ENCODE measurements at places on chromosomes 3 and 15. TPM values are rescaled to one million over a fixed set of nuclear protein-coding genes. Genes with fewer than 3 reads are reported as not detected.

- no peaks in the 10 kb centered on the region for H3K27me3 ChIP-seq
- H3K36me3 ChIP-seq, result no peaks in the 10 kb centered on the region
- no peak overlapping the region for H3K4me3 ChIP-seq
- no peak for DNase-seq
- H3K4me1 ChIP-seq, result peaks cover 25% of the 10 kb centered on the region
- H3K27ac ChIP-seq, result no peak overlapping the region
Measured at GRCh38 chr3:50300681-50301254, 1.6 kb upstream of the HYAL3 start.

- no peaks in the 10 kb centered on the region for H3K36me3 ChIP-seq
- H3K27me3 ChIP-seq, result no peaks in the 10 kb centered on the region
- no peak overlapping the region for H3K27ac ChIP-seq
Measured at GRCh38 chr3:127092776-127093175, 100.2 kb upstream of the PRR23E start.

SLC28A1 gene
- total RNA-seq, result not detected

HRG gene
- not detected for total RNA-seq

DNA sequence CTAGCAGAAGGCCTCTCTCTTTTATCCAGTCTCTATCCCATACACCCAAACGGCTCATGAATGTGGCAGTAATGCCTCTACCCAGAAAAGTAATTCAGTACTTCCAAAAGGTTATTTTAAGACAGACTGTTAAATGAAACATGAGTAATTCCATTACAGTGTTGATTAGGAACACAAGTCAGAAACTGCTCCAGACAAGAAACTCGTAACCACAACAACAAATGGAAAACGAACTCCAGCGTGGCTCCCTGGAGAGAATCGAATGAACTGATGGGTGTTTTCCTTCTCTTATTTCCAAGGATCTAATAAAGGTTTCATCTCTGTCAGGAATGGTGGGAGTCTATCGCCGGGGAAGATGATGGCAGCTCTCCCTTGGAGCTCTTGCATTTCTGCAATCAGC, 228.4 kb downstream of the MAGI1 start:
- H3K36me3 ChIP-seq, result no peaks in the 10 kb centered on the region
- H3K27ac ChIP-seq, result no peak overlapping the region
- H3K4me3 ChIP-seq, result no peak overlapping the region
- H3K27me3 ChIP-seq, result no peaks in the 10 kb centered on the region

DNA sequence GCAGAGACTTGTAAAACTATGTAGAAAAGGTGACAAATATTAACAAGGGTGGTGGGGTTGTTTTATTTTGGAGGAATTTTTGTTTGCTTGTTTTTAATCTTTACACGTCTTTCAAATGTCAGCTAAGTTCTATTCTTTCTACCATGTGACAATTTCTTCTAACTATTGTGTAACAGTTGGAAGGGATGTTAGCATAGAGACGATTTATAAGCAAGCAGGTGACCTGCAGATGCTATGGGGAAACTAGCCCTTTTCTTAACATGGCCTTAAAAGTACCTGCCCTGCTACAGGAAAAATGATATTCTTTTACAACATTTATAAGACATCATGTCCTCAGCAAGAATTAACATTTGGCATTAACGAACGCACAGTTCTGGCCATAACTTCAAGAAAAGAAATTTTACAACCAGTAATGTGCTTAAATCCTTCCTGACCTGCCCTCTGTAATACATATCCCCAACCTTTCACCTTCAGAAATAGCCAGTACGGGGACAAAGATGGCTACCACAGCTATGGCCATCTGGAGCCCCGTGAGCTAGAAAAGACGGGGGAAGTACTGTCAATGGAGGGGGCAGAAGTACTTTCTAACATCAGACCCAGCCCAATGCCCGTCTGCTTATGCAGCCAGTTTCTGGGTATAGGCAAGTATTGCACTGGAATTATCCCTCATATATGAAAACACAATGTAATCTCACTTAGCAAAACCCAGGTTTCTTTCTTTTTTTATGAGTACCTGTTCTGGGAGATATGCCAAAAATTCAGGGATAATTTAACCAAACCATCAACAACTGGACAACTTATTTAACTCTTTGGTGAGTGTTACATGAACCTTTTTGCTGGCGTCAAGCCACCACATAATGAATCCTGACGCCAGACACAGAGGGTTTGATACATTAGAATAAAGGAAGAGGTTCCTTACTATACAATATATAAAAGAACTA, 67.7 kb upstream of the NR2F2 start:
- no peaks in the 10 kb centered on the region for H3K4me1 ChIP-seq
- H3K27ac ChIP-seq, result no peak overlapping the region
- H3K4me3 ChIP-seq, result no peak overlapping the region

DNA sequence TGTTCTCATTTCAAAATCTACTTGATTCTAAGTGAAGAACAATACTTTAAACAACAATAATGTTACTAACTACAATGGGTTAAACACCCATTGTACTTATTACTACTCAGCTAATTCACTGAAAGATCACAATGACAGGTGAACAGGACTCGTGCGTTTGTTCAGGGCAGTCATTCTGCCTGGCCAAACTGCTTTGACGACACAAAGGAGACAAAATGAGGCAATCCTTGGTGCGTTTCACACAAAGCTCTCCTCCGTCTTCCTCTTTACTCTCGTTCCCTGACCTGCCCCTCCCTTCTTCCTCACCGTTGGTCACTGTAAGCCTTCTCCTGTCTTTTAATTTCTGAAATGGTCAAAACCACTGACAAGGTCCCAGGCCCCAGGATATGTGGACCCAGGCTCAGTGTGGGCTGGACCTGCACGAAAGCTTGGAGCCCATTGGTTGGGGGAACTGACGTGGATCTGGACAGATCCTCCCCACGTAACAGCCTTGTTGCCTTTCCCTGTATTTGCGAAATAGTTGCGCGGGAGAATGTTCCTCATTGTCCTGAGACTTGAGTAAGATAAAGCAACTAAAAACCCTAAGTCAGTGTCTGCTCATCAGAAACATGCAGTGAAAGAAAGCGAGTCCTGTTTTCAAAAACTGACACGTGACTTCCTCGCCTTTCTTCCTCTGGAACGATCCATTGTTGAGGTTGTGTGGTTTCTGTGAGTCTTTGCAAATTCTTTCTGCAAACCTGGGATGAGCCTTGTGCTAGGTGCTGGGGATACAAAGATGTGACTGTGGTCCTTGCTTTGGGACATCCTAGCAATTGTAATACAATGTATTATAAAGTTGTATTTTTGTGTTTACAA, 147.1 kb upstream of the RGMA start:
- no peaks in the 10 kb centered on the region for H3K27me3 ChIP-seq
- DNase-seq, result no peak

EFCC1 gene
- total RNA-seq, result 0.15 TPM

DNA sequence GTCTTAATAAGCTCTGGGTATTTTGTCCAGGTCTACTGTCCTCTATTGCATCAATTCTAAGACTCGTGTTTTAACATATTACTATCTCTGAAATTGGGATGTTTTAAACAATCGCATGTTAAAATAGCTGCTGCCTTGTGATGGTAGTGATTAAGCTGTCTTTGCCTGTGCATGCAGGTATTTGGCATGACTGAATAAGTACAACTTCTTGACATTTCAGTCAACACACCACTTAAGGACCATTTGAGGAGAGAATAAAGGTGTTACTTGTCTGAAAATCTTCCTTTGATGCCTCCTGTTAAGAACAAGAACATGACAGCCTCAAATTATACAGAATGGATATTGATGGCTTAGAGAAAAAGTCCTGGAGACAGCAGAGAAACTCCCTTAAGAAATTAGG, 33.0 kb downstream of the SLC35A5 start:
- peaks cover 16% of the 10 kb centered on the region for H3K36me3 ChIP-seq
- no peak for DNase-seq
- H3K4me3 ChIP-seq, result no peak overlapping the region
- no peaks in the 10 kb centered on the region for H3K27me3 ChIP-seq

- no peaks in the 10 kb centered on the region for H3K36me3 ChIP-seq
- no peak for DNase-seq
- H3K27me3 ChIP-seq, result no peaks in the 10 kb centered on the region
- H3K4me1 ChIP-seq, result peaks cover 18% of the 10 kb centered on the region
- H3K27ac ChIP-seq, result no peak overlapping the region
Measured at GRCh38 chr3:42656680-42657610, 3.4 kb downstream of the ZBTB47 start.

TIMMDC1 gene
- 42.1 TPM for total RNA-seq

DNA sequence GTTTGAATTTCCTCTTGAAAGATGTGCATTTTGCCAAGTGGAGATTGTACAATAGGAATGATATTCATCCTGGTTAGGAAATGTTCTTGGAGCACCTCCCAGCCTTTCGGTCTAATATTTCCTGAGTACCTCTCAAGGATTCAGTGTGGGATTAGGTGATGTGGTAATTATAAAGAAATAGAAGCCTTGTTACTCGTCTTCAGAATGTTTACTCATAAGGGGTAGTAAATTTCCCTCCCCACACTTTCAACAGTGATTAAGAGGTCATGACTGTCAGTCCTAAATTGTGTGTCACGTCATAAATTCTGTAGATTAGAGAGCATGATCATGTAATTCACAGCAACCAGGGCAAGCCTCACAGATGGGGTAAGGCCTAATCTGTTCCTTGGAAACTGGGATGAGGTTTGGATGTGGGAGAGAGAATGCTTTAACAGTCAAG, 633.1 kb upstream of the TBL1XR1 start:
- H3K27ac ChIP-seq, result no peak overlapping the region
- no peak overlapping the region for H3K4me3 ChIP-seq
- no peaks in the 10 kb centered on the region for H3K4me1 ChIP-seq
- H3K36me3 ChIP-seq, result no peaks in the 10 kb centered on the region
- H3K27me3 ChIP-seq, result no peaks in the 10 kb centered on the region

DNA sequence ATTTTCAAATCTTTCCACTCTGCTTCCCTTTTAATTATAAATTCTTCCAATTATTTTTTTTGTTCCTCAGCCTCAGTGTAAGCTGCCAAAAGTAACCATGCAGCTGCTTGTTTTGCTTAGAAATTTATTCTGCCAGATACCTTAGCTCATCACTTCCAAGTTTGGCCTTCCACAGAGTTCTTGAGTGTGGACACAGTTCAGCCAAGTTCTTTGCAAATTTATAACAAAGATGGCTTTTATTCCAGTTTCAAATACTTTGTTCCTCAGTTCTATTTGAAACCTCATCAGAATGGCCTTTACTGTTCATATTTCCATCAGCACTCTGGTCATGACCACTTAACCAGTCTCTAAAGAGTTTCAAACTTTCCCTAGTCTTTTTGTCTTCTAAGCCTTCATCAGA, 10.3 kb downstream of the RTP1 start:
- no peaks in the 10 kb centered on the region for H3K36me3 ChIP-seq
- H3K4me3 ChIP-seq, result no peak overlapping the region
- no peak for DNase-seq
- peaks cover 11% of the 10 kb centered on the region for H3K27me3 ChIP-seq
- no peaks in the 10 kb centered on the region for H3K4me1 ChIP-seq
- H3K27ac ChIP-seq, result no peak overlapping the region
